ENCODE measurements at places on chromosomes 2 and 18.

GRCh38 chr2:49105506-49105905 is 48.8 kb downstream of the FSHR start:
- no peak for DNase-seq

GRCh38 chr2:158753641-158754611 is 41.2 kb upstream of the DAPL1 start:
- DNase-seq: no peak

DNA sequence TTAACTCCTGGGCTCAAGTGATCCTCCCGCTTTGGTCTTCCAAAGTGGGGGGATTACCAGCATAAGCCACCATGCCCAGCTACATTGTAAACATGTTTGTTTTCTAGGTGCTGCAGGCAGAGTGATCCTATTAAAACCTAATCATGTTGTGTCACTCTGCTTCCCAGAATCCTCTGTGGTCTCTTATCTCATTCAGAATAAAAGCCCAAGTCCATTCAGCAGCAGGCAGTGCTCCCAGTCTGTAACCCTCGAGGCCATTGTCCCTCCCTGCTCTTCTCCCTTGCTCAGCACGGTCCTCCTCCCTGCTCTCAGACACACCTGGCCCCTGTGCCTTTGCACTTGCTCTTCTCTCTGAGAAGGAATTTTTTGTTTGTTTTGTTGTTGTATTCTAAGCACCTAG is 11.1 kb upstream of the CABYR start:
- no peak for DNase-seq

GRCh38 chr2:163779970-163780597 is 44.3 kb upstream of the FIGN start:
- DNase-seq: no peak

GRCh38 chr2:85737481-85737880 is 16.3 kb upstream of the ATOH8 start:
- DNase-seq: no peak

- DNase-seq: no peak
These were observed 127.3 kb downstream of the HDAC4 start for GRCh38 chr2:239273280-239274234.

DNA sequence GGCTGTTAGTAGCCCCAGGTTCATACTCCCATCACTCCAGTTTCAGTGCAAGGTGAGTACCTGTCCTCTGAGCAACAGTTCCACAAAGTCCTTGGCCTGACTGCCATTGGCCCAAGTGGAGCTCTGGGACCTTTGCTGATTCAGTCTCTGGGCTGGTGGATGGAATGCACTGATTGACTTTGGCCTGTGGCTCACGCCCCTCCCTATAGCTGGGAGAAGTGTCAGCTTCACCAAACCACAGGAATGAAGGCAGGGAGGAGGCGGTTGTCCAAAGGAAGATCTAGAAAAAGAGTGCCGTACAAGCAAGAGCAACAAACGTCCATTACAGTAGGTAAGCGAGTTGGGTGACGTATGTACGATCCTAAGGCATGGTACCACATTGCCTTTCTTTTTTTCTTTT is 34.0 kb downstream of the QPCT start:
- DNase-seq: no peak

DNA sequence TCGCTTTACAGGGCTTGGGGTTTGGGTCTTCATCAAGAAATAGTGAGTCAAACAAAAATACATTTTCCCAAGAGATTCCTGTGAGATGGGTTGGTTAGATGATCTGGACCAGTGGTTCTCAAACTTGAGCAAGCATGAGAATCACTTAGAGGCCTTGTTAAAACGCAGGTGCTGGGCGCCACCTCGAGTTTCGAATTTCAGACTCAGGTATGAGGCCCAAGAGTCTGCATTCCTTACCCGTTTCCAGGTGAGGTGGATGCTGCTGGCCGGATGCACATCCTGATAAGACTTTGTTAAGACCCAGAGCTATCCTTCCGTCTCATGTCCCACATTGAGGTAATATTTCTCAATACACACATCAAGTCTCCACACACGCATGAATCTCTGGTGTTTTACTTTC is 707.8 kb upstream of the SALL3 start:
- DNase-seq: no peak

DNA sequence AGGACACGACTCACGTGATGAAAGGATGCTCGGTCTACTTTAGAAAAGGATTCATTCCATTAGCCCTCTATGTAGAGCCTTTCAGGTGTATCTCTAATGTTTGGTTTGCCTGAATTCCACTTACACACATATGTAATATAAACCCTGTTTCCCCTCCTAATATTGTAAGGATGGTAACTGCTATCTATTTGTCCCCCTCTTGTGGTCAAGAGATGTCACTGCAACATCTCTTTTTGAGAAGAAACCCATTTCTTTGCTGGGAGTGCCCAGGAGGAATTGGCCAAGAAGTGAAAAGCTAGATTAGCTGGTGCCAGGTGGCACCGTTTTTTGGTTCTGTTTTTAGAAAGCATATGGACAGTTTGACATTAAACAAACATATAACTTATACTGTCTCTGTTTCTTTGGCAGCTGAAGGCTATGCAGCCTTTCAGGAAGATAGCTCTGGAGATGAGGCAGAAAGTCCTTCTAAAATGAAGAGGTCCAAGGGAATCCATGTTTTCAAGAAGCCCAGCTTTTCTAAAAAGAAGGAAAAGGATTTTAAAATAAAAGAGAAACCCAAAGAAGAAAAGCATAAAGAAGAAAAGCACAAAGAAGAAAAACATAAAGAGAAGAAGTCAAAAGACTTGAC is 41.2 kb downstream of the RALBP1 start:
- DNase-seq: no peak

DNA sequence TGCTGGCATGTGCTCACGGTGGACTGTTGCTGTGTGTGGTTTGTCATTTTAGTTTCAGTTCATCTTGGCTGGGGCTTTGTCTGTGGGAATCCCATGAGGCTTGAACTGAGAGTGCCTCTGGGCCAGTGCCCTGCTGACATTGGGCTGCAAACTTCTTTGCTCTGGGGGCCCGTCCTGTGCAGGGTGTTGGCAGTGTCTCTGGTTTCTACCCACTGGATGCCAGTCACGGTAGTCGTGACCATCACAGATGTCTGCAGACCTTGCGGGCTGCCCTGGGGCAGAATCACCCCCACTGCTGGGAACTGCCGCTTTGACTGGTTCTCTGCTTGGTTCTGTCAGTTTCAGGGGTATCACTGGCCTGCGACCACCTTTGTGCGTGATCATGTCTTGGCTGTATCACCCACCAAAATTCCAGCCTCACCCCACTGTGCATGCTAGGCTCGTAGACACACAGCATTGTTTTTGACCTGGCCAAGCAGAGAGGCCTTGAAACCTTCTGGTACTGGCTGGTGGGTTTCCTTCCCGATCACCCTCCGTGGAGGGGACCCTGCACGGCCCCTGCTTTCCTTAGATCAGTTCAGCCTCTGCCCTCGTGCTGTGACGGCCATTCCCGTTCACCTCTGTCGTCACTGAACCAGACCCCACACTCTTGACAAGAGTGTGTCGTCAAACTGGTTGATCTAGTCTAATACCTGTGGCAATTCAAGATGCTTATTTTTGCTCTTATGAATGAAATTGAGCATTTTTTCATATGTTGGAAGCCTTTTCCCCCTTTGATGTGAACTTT is 57.6 kb downstream of the KCNG2 start:
- no peak for DNase-seq

GRCh38 chr18:9475643-9476591 is 604 bp downstream of the RALBP1 start:
- no peak for DNase-seq

DNA sequence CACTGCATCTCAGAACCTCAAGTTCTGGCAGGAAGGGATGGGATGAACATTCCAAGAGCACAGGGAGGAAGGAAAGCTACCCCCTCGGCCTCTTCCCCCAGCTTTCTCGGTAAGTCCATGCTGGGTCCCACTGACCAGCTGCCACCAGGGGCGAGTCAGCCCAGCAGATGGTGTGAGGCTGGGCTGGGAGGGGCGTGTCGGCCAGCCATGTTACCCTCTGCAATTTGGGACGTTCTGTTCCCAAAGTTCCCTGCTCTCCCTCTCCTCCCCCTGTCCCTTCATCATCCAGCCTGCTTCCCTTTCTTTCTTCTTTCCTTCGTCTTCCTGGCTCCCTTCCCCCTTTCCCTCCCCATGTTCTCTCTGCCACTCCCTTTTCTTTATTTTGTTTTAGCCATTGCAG is 74.3 kb upstream of the TNP1 start:
- DNase-seq: no peak

- DNase-seq: no peak
These were observed 47.1 kb downstream of the COPS8 start for GRCh38 chr2:237132799-237133198.

DNA sequence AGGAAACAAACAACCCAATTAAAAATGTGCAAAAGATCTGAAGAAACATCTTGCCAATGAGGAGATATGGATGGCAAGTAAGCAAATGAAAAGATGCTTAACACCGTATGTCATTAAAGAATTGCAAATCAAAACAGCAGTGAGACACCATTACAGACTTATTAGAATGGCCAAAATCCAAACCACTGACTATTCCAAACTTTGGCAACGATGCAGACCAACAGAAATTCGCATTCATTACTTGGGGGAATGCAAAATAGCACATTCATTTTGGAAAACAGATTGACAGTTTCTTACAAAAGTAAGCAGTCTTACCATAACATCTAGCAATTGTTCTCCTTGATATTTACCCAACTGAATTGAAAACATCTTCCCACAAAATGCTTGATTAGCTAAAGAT is 1118.7 kb downstream of the SUCLG1 start:
- no peak for DNase-seq

GRCh38 chr2:163757814-163758213 is 22.0 kb upstream of the FIGN start:
- no peak for DNase-seq

DNA sequence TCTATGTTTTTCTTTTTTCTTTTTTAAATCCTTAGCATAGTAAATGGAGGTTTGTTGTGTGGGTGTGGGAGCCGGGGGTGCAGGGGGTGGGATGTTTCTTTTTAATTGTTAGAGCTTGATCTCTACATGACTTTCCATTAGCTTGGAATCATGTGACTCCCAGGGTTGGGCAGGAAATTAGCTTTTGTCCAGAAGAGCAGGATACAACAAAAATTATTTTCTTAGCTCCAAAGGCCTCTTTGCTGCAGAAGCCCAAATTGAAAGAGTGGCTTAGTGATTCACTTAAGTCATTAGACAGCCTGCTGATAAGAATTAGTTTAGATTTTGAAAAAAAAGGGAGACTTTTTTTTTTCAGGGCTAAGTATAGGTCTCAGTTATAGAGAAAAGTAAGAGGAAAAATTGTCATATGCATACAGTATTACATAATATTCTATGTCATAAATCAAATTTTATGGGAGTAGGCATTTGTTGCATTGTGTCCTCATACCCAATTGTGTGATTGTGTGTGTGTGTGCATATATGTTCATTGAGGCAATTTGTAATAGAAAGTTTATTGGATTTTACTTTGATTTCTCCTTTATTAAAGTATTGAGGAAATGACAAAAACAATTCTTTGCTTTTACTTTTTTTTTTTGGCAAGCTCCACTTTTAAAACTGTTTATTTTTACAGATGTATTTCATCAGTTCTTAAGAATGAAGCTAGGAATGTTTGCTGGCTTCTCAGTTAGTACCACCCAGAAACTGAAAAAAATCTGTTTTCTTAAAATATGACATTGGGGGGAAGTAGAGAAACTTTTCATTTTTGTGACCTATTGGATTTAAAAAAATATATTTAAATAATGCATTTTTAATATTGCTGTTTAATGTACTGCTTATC is 47.4 kb downstream of the TSPYL6 start:
- no peak for DNase-seq

DNA sequence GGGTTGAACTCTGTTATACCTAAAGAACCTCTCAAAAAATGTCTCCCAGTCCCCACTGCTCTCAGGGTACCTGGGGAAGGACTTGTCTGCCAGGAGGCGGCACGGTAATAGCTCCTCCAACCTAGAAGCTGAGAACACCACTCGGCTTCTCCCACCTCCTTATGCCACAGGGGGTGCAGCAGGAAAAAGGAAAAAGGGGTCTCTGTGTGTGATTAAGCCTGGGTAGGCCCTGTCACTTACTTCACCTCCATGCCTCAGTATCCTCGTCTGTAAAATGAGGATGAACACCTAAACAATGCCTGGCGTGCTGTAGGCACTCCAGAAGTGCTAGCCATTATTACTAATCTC is 76.6 kb downstream of the EMX1 start:
- DNase-seq: no peak

GRCh38 chr18:11672846-11673454 is 16.1 kb upstream of the GNAL start:
- DNase-seq: no peak

- no peak for DNase-seq
These were observed 38.1 kb downstream of the TMEM131 start for GRCh38 chr2:97957432-97958183.

- no peak for DNase-seq
These were observed at the start of gene MARCHF4 for GRCh38 chr2:216371721-216372702. MARCHF4 (minus strand) TSS chr2:216372483; CDS start chr2:216370260, 2,223 bp downstream.

DNA sequence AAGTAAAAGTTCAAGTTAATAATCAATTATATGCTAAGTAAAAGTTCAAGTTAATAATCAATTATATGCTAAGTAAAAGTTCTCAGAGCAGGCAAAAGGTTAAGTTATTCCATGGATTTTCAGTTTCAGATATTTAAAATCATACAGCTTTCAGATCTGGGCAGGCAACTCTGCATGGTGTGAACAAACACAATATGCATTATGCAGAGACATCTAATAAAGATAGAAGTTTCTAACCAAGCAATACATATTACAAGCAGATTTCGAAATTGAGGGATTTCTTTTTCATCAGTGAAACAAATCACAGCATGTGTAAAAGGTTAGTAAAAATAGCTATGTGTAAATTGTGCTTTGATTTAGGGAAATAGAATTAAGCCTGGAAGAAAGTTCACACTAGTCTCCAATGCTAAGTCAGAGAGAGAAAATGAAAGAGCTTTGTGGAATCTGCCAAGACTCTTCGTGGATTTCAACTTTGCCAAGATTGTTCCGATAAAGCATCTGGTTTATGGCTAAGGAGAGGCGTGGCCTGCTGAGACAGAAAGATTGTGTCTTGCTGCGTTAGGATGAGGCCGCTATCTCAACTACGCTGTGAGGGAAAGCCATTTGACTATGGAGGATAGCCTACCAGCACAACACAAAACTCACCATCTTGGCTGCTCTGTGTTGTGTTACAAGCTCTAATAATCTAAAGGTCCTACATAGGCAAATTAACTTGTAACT is 60.1 kb upstream of the SLC16A14 start:
- DNase-seq: no peak

- no peak for DNase-seq
These were observed 12.1 kb downstream of the EIF4E2 start for GRCh38 chr2:232562515-232563151.

DNA sequence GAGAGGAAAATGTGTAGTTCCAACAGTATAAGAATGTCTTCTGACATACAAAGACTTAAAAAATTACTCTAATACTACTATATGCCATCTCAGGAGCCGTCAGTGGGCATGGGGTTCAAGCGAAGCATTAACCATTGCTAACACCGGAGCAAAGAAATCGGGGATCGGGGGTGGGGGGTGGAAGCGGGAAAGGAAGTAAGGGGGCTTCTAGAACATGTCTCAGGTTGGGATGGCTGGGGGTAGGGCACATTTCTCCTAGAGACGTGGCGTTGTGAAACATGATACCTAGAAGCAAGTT is 702 bp downstream of the LMAN1 start:
- DNase-seq: no peak

- no peak for DNase-seq
These were observed 525.2 kb downstream of the TNS1 start for GRCh38 chr2:217477583-217477982.

GRCh38 chr2:8743261-8743660 is 61.4 kb downstream of the ID2 start:
- no peak for DNase-seq

GRCh38 chr2:218125095-218125494 is 733 bp upstream of the CXCR2 start:
- no peak for DNase-seq

Measured in cortex of kidney (tissue), 1 donor.